ENCODE measurements at places on chromosomes 2 and 18. TPM values are rescaled to one million over a fixed set of nuclear protein-coding genes. Genes with fewer than 3 reads are reported as not detected.

ZNF892 gene
- 5.1 TPM for total RNA-seq

CHRND gene
- not detected for total RNA-seq

RMDN2 gene
- 2.8 TPM for total RNA-seq

TPO gene
- total RNA-seq, result not detected

ANKRD62 gene
- total RNA-seq, result not detected

ADGRF3 gene
- total RNA-seq, result 0.04 TPM

CFAP65 gene
- total RNA-seq, result under 0.01 TPM

GATA6 gene
- 11.9 TPM for total RNA-seq

PLB1 gene
- 0.46 TPM for total RNA-seq

EVX2 gene
- total RNA-seq, result not detected

KIF5C gene
- under 0.01 TPM for total RNA-seq

GREB1 gene
- total RNA-seq, result 0.07 TPM

SRSF7 gene
- 248 TPM for total RNA-seq

Data from pulmonary artery endothelial cell (primary cell).